ENCODE measurements at places on chromosomes 12 and 14. TPM values are rescaled to one million over a fixed set of nuclear protein-coding genes. Genes with fewer than 3 reads are reported as not detected.

GRCh38 chr12:112130441-112130998, 5.2 kb downstream of the TRAFD1 start:
- no peak for DNase-seq

ACTN1 gene
- total RNA-seq = 80.5 TPM

- no peak for DNase-seq
These were observed 209.6 kb downstream of the CALM1 start for GRCh38 chr14:90606434-90606833.

SDS gene
- total RNA-seq = not detected

- no peak for DNase-seq
These were observed 187.7 kb downstream of the TMTC3 start for GRCh38 chr12:88329833-88330232.

DNA sequence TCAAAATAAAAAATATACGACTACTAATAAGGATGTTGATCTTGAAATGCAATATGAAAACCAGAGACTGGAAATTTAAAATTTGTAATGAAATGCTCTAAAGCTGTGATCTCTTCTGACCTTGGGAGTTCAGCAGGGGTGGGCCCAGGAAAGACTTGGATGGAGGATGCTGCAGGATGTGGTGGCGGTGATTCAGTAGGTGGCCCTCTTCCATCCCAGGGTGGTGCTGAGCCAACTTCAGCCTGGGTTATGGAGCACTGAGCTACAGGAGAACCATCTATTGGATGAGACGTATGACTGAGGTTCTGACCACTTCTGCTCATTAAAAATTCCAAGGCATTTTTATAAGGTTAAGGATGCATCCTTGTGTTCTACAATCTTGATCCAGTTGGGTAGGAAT, 6.9 kb upstream of the PDE3A start:
- peak; percentile 57 for DNase-seq

- no peak for DNase-seq
These were observed 13.6 kb downstream of the ITGA7 start for GRCh38 chr12:55694188-55694515.

DNA sequence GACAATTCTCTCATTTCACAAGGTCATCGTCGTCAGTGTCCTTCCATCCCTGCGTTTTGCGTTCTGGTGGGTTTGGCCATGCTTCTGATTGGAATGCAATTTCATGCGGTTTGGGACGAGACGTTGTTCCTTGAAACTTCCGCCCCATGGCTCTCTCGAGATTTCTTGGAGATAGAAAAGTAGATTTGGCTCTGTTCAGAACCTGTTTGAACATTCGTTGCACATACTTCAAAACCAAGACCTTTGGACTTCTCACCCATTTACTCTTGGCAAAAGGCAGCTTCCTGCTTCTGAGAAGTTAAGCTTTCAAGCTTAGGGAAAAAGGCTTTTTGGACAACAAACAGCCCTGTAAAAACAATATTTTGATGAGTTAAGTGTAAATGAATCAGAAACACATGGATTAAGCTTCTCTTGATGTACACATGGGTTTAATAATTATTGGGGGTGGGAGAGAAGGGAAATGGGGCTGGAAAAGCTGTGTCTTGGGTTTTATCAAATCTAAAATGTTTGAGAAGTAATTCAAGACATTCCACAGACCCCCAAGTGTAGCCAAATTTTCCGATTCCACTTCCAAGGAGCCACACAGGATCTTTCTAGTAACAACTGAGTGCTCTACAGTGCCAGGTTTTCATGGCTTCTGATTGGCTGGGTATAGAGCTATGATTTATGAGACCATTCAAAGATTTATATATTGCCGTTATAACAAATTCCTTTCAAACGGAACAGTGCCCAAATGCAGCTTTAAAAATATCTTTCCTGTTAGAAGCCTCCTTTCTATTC, 467.2 kb downstream of the MED13L start:
- DNase-seq = no peak

BIN2 gene
- not detected for total RNA-seq

- DNase-seq = peak; percentile 70
These were observed 178.2 kb upstream of the HIF1A start for GRCh38 chr14:61516964-61517653.

DNA sequence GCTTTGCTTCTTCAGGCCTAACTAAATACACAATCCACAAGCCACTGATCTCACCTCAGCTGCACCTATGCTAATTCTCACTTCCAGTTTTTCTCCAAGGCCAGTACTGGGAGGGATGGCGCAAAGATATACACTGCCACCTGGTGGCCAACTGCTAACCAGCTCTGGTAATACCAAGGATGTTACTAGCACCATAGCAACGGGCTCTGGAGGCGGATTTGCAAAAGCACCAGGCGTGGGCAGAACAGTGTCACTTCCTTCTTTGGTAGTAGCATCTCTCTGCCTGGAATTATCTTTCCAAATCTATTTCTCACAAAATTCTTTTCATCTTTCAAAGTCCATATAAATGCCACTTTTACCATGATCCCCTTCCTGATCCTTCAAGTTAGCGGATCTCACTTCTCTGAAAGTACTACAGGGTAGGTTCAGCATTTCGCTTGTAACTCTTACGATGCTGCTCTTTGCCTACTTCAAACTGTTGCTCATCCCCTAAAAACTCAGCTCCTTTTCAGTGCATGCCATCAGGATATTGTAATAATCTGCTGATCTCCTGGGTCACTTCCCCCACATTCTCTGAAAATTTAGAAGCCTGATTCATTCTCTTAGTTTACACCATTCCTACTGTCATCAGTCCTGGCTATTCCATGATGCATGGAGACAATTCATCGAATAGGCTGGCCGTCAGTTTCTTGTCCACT, 37.1 kb upstream of the FOXJ2 start:
- peak; percentile 79 for DNase-seq

Measured in MG63 (cell line).